Breast epithelium (tissue), 4 donors: ENCODE measurements at places on chromosomes 12 and 14. TPM values are rescaled to one million over a fixed set of nuclear protein-coding genes. Genes with fewer than 3 reads are reported as not detected.
A peak's percentile ranks its signal among the peaks of the same experiment; 100 is the strongest.

GRCh38 chr12:91144053-91144452 is 32.8 kb upstream of the LUM start:
- no peak overlapping the region for H3K27ac ChIP-seq
- no peaks in the 10 kb centered on the region for H3K27me3 ChIP-seq
- no peak for DNase-seq
- H3K4me1 ChIP-seq = no peaks in the 10 kb centered on the region
- H3K4me3 ChIP-seq = no peak overlapping the region

- no peak for DNase-seq
- peaks cover 5% of the 10 kb centered on the region for H3K36me3 ChIP-seq
- H3K4me1 ChIP-seq = no peaks in the 10 kb centered on the region
- H3K27ac ChIP-seq = no peak overlapping the region
- H3K27me3 ChIP-seq = no peaks in the 10 kb centered on the region
These were observed 67.0 kb downstream of the C2CD5 start for GRCh38 chr12:22477166-22477893.

DNA sequence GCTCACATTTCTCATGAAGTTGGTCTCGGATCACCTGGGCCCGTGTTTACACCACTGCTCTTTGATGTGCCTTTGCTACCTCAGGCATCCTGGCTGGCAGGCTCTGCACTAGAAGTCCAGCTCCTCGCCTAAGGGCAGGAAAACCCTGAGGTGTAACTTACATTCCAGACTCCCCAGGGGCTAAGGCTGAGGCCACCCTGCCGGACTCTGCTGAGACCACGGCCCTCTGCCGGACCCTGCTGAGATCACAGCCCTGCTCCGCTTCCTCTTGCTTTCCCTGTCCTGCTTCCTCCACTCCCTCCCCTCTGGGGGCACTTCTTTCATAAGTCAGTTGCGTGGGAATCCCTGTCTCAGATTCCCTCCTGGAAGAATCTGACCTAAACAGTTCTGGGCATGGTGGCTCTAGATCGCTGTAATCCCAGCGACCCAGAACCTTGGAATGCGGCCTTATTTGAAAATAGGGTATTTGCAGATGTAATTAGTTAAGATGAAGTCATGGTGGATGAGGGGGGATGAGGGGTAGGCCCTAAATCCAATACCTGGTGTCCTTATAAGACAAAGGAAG is 17.2 kb downstream of the RILPL1 start:
- no peaks in the 10 kb centered on the region for H3K36me3 ChIP-seq
- peak overlapping the region; percentile 52 for H3K27ac ChIP-seq
- H3K4me1 ChIP-seq = no peaks in the 10 kb centered on the region

SLC22A17 gene
- total RNA-seq = 53.7 TPM

- peak overlapping the region; percentile 82 for H3K27ac ChIP-seq
- peak overlapping the region; percentile 5 for H3K4me3 ChIP-seq
- peak; percentile 80 for DNase-seq
- no peaks in the 10 kb centered on the region for H3K27me3 ChIP-seq
- H3K4me1 ChIP-seq = peaks cover 6% of the 10 kb centered on the region
These were observed 133.1 kb downstream of the TMEM30B start for GRCh38 chr14:61147831-61148549.

DNA sequence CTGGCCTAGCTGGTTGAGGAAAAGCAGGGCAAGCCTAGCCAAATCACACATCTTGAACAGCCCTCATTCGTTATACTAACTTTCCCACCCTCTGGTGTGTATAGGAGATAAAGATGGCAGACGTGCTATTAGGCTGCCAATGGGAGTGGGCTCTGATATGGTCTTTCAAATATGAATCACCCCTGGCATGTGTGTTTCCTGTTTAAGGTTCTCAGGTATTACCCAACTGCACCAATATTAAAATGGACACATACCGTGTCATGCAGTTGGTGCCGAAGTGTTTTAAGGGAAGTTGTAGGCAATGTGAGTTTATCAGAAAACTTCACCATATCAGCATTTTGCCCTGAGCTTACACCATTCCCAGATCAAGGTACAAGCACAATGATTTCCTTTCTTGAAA is 33.4 kb downstream of the CHST11 start:
- H3K4me3 ChIP-seq = no peak overlapping the region
- no peak overlapping the region for H3K27ac ChIP-seq
- H3K4me1 ChIP-seq = peaks cover 4% of the 10 kb centered on the region
- no peaks in the 10 kb centered on the region for H3K27me3 ChIP-seq
- H3K36me3 ChIP-seq = no peaks in the 10 kb centered on the region
- no peak for DNase-seq

DNA sequence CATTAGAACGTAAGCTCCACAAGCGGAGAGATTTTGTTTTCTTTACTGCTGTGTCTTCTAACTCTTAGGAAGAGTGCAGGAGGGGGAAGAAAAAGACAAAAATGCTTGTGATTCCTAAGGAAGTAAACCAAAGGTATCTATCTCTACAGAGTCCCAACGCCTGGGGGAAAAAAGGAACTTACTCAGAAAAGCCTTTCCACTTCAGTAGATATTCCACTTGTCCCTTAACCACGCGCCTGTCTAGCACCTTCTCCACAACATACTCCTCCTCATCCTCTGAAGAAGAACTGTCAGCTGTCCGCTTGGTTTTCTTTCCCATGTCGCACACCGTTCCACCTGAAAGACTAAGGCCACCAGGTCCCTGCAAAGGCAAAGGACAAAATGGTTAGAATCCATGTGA is 22.6 kb downstream of the CBX5 start:
- no peaks in the 10 kb centered on the region for H3K4me1 ChIP-seq
- no peak overlapping the region for H3K4me3 ChIP-seq
- no peaks in the 10 kb centered on the region for H3K36me3 ChIP-seq
- no peak for DNase-seq

DNA sequence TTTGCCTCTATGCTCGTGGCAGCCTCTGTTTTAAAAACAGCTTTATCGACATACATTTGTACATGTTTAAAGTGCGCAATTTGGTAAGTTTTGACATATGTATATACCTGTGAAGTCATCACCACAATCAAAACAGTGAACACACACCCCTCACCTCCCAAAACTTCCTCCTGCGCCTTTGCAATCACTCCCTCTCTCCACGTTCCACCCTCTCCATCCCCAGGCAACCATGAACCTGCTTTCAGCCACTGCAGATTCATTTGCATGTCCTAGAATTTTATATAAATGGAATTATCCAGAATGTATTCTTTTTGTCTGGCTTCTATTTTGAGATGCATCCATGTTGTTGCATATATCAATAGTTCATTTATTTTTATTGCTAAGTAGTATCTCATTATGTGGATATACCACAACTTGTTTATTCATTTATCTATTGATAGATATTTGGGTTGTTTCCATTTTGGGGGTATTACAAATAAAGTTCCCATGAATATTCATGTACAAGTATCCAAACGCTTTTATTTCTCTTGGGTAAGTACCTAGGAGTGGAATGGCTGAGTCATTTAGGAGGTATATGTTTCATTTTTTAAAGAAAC is 15.5 kb upstream of the CHGA start:
- DNase-seq = no peak
- H3K4me3 ChIP-seq = no peak overlapping the region
- H3K27ac ChIP-seq = no peak overlapping the region
- H3K36me3 ChIP-seq = no peaks in the 10 kb centered on the region
- H3K27me3 ChIP-seq = no peaks in the 10 kb centered on the region

DNA sequence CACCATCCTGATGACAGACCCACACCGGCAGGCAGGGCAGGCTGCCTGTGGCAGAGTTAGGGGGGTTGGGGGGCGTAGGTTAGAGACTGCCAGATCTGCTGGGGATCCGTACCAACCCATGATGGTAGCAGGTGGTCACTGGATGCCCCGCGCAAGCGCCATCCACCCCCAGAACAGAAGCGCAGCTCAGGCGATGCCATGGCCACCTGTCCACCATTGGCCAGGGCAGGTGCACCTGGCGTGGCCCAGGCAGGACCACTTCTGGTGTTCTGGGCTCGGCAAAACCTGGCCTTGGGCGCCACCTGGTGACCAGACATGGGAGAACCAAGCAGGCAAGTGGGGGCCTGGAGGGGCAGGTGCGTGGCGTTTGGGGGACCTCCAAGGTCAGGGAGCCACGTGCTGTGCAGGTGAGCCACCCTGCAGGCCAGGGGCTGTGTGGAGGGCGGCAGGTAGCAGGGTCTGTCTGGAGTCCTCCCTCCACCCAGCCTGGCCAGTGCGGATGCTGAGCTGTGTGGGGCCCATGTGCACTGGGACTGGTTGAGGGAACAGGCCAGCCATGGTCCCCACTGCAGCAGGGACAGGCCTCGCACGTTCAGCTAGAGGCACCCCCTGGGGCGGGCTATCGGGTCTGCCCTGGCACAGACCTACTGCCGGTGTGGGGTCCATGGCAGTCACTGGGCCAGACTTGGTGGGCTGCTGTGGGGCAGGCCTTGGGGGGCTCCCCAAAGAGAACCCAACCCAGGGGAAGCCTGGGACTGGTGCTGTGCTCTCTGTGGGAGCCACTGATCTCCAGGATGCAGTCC is 15.6 kb downstream of the BAG5 start:
- peaks cover 43% of the 10 kb centered on the region for H3K4me1 ChIP-seq
- H3K4me3 ChIP-seq = no peak overlapping the region
- DNase-seq = peak; percentile 78
- H3K36me3 ChIP-seq = no peaks in the 10 kb centered on the region
- no peak overlapping the region for H3K27ac ChIP-seq
